ENCODE measurements at places on chromosomes 2 and 18.

- DNase-seq, result no peak
Measured at GRCh38 chr2:219035942-219036341, 5.4 kb downstream of the CFAP65 start.

- DNase-seq, result no peak
Measured at GRCh38 chr2:119028327-119029174, 86.6 kb downstream of the MARCO start.

GRCh38 chr2:3741396-3741795 is 38.0 kb downstream of the DCDC2C start:
- DNase-seq, result no peak

DNA sequence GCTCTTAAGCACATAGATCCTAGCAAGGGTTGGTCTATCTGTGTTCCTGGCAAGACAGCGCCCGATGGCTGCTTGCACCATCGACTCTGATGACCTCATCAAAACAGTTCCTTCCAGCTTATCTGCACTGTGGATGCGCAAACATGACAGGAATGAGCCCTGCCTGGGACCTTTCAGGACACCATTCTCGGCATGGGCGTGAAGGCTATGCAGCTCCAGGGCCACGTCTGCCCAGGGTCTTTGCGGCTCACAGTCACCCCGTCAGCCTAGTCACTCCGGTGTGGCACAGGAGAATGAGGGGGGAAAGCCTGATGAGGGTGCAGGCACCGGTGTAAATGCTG is 147.8 kb upstream of the TWIST2 start:
- DNase-seq, result no peak
